ENCODE measurements at places on chromosomes 3 and 15.

DNA sequence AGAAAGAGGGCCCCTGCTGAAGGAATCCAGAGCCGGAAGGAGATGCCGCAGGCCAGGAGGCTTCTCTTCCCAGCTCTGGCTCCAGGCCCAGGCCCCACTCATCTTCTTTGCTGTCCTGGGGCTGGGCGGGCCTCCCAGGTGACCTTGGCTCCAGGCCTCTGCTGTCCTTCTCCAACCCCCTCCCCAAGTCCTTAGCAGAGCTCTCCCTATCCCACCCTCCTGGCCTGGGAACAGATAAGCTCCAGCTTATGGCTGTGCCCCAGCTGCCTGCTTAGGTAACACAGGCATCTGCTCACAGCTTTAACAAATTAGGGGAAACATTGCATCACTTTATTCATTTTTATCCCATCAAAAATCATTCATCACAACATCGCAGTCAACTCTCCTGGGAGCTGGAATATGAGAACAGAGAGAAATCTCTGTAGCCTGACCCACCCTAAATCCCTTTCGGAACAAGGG, 86.9 kb downstream of the SEMA5B start:
- DNase-seq, result no peak

- no peak for DNase-seq
These were observed 22.5 kb upstream of the AQP9 start for GRCh38 chr15:58115692-58116091.

DNA sequence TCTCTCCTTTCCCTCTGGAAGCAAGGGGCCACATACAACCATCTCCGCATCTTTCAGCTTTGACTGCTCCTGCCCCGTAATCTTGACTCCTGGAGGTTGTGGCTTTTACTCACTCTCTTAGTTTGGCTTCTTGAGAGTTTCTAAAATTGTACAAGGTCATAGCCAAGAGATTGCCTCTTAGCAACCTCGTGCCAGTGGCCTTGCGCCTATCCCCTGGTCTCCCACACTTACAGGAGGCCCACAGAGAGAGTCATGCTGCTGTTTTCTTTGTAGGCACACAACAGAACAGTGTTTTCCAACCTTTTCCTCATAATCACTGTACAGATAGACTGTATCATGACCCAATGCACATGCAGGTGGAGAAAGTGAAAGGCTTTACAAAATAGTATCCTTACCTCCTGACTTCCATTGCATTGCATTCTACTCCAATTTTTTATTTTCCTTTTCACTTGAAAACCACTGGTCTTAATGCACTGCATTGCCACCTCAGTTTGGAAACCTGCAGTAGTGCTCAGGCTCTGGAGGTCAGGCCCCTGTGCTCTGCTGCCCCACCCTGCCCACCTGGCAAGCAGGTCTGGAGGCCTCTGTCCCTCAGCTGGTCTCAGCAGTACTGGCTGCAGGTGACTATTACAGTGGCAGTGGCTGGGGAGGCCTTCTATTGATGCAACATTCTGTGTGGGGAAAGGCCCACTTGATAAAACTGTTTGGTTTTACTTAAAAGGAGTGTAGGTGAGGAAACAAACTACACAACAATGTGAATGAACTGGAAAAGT, 156.2 kb downstream of the DNAJB8 start:
- DNase-seq, result no peak

GRCh38 chr3:179528772-179529171, 34.0 kb upstream of the ACTL6A start:
- DNase-seq, result no peak

- DNase-seq, result no peak
These were observed 206.9 kb upstream of the TRIM42 start for GRCh38 chr3:140470962-140471361.

- DNase-seq, result no peak
These were observed 8.6 kb downstream of the WDR73 start for GRCh38 chr15:84645496-84645895.

GRCh38 chr3:156750874-156751245, 75.3 kb upstream of the LEKR1 start:
- no peak for DNase-seq

DNA sequence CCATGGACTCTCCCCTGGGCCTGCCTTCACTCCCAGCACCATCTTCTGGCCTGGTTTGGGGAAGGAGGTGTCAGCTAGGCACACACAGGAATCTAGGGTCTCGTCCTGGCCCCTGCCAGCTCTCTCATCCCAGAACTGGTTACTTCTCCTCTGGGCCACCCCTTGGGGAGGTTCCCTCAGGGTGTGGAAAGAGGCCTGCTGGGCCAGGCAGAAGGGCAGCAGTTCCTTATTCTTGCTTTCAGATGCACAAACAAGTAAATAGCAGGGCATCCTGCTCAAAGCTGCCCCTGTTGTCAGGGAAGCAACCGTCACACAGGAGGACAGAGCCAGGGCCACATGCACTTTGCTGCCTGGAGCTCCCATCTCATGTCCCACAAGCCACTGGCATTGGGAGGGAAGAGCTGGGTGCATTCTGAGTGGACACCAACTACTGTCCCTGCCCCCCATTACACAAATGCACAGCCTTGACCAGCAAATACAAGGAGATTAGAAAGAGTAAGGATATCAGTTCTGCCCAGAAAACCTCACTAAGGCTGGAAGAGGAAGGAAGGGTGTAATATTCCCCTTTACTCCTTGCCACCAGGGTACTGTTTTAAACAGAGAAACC, 108.8 kb upstream of the HACD2 start:
- peak; percentile 90 for DNase-seq

DNA sequence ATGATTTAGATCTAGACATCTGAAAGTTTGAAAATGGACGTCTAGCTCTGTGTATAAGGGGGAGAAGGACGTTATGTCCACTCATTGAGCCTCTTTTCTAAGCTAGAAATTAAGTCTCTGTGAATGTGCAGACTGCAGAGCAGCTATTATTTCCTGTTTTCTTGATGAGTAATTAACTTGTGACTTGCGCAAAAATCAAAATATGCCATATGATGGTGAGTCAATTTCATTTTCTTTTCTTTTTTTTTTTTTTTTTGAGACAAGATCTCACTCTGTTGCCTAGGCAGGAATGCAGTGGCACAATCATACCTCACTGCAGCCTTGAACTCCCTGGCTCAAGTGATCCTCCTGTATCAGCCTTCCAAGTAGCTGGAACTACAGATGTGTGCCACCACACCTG, 14.1 kb downstream of the LACTB start:
- DNase-seq, result peak; percentile 96

- peak; percentile 29 for DNase-seq
These were observed 574 bp downstream of the NGRN start for GRCh38 chr15:90266061-90266431.

DNA sequence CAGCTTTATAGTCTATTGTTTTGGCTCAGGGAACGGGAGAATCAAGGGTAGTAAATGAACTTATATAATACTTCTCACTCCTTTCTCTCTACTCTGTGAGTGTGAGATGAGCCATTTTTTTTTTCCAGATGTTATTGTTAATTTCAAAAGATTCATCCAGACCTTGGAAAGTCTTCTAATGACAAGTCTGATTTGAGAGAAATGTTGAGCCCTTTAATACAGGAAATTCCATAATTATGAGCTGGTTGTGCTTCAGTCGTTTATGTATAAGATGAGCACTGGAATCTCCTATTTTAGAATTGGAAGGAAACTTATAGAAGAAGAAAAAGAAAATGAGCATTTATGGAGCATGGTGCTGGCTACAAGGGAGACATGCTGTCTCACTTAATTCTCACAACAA, 92.0 kb downstream of the FBN1 start:
- no peak for DNase-seq

DNA sequence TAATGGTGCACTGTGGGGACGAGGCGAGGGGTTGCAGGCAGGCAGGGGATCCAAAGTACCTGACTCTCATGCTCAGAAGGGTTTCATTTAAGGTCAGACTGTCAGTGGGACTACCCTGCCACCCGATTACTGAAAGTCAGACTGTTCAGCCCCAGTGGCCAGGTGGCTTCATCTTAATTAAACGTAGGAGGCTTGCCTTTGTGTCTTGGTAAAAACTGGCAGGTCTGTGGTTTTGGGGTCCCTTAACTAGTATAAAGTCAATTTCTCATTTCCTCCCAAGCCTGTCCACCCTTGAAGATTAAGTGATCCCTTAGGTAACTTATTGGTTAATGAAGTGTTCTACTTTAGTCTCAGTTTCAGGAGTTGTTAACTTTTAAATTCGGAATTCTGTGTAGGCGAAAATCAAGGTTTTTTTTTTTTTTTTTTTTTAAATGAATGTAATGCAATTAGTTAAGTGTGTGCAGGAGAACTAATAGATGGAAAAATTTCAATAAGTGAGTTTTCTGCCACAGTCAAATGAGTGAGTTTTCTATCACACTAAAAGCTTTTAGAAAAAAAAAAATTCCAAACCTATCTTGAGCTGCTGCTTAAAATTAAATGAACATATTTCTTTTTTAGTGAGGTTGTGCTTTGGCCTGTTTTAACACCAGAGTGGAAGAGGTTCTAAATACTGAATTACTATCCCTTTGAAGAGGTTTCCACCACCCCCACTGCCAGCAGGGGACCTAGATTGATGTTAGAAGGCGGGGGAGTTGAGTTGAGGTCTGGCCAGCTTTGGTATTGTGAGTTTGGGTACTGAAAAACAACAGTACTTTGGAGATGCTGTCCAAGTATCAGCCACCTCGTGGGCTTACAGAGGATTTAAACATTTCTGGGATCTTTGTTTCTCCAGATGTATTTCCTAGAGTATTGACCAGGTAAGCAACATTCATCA, 15.2 kb downstream of the ITPR1 start:
- no peak for DNase-seq

- no peak for DNase-seq
These were observed 352.0 kb downstream of the GAP43 start for GRCh38 chr3:115975353-115975752.

DNA sequence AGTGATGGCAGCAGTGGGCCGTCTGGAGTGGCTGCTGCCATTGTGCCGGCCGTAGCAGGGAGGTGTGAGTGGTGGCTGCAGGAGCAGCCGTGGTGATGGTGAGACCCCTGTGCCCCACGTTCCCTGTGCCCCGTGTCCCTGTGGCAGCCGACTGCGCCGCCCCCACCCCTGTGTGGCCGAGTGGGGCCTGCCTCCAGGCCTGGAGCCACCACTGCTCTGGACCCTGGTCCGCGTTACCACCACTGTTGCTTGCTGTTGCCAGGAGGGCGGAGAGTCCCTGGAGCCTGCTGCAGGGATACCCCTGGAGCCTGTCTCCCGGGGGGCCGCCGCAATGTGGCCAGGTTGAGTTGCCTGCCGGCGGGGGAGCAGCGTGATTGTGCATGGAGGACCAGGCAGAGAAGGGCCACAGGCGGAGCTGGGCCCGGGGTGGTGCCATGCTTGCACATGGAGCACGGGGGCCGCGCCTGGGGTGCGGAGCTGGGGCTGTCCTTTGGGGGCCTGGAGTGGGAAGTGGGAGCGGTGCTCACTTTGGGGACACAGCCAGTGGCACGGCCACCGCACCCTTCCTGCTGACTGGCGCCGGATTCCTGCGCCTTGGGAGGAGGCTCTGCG, 50.1 kb downstream of the SLC6A20 start:
- no peak for DNase-seq

DNA sequence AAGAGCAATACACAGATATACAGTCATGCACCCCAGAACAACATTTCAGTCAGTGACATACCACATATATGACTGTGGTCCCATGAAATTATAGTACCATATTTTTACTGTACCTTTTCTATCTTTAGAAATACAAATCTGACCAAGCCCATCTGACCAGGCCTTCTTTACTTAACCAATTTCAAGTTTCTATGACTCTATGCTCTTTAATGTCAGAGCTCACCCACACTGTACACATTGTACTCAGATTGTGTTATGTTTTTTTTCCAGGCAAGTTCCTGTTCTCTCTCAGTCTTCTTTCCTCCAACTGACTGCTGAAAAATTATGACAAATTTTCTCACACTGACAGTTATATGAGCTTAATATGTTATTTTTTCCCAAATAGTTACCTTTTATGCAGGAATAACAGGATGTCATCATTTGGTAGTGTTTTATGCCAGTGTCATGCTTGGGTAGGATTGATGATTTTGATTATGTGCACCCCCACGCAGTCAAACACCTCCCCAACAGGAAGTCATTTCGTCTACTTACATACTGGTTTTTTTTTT, 8.0 kb upstream of the CBLB start:
- peak; percentile 63 for DNase-seq

GRCh38 chr15:43763819-43764446, 12.8 kb downstream of the ELL3 start:
- DNase-seq, result no peak

DNA sequence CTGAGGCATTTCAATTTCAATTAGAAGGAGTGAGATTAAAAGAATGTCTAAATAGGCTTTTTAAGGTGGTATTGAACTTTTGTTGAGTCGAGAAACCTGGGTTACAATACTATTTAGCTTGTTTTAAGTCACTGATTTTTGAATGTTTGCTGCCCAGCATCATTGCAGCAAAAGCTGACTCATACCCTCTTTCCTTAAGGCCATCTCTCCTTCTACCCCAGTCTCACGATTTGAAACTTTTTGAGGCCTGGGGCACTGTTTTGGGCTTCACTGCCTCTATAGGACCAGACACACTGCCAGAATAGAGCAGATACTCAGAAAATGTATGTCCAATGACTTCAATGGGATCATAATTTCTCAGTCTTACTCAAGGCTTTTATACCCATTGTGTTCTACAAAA, 319.6 kb upstream of the TGFBR2 start:
- DNase-seq, result no peak

DNA sequence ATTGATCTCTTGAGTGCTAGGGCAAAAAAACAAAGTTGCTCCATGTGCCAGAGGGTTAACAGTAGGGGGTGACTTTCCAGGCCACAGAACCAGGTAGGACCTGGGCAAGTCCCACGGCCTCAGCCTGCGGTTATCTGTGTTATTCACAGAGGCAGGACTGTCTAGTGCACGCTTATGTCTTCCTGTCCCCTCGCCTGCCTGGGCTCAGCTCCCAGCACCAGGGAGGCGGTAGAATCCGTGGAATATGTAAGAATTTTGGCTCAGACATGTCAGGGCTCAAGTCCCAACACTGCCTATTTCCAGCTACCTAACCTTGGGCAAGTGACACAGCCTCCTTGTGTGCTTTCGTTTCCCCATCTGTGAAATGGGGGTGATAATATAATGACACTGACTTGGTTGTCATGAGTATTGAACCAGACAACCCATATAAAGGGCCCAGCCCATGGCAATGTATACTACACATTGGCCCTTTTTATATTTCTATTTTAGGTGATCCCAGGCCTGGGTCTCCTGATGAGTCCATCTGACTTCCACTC, 44.3 kb upstream of the FLNB start:
- DNase-seq, result no peak

DNA sequence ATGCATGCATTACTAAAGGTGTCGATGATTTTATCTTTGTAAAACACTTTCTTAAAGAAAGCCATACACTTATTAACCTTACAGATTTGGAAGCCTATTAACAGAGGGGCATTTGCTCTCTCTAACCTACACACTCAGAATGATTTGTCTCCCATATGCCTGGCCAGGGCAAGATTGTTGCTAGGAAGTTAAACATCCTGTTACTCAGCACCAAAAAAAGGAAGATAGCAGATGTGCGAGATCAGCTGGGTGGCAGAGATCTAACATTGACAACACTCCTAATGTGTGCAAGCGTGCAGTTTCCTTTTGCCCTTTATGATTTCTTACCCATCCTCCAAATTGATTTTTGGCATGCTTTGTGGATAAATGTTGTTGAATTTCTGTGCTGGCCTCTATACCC, 73.9 kb upstream of the TMEM108 start:
- no peak for DNase-seq
